ENCODE measurements at places on chromosomes 16 and 17. TPM values are rescaled to one million over a fixed set of nuclear protein-coding genes. Genes with fewer than 3 reads are reported as not detected.

CYB561 gene
- 26.6 TPM for total RNA-seq

NLE1 gene
- total RNA-seq = 20.8 TPM

HS3ST3B1 gene
- 0.21 TPM for total RNA-seq

KRT9 gene
- 0.34 TPM for total RNA-seq

UBE2Z gene
- total RNA-seq = 75.2 TPM

NPIPB2 gene
- 3.4 TPM for total RNA-seq

FOXC2 gene
- 0.78 TPM for total RNA-seq

MTMR4 gene
- 46.1 TPM for total RNA-seq

KRT33B gene
- 59.1 TPM for total RNA-seq

Data from nasal cavity respiratory epithelium epithelial cell of viscerocranial mucosa (primary cell).